ENCODE measurements at places on chromosomes 6 and 20.

GRCh38 chr6:110874880-110875547 lies 429 bp downstream of the AMD1 start:
- no peak for DNase-seq

DNA sequence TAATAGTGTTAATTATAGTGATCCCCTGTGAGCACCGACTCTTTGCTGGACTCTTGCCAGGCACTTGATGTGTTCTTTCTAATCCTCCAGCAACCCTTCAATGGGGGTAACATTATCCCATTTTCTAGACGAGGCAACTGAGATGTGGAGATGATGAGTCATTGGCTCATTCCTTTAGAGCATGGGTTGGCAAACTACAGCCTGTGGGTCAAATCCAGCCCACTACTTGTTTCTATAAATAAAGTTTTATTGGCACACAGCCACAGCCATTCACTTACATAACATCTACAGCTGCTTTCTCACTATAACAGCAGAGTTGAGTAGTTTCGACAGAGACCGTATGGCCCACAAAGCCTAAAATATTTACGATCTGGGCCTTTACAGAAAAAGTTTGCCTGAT lies 249.5 kb upstream of the KCNG1 start:
- no peak for DNase-seq

- DNase-seq = no peak
Observed at GRCh38 chr6:107110200-107110599, 5.1 kb downstream of the BEND3 start.

DNA sequence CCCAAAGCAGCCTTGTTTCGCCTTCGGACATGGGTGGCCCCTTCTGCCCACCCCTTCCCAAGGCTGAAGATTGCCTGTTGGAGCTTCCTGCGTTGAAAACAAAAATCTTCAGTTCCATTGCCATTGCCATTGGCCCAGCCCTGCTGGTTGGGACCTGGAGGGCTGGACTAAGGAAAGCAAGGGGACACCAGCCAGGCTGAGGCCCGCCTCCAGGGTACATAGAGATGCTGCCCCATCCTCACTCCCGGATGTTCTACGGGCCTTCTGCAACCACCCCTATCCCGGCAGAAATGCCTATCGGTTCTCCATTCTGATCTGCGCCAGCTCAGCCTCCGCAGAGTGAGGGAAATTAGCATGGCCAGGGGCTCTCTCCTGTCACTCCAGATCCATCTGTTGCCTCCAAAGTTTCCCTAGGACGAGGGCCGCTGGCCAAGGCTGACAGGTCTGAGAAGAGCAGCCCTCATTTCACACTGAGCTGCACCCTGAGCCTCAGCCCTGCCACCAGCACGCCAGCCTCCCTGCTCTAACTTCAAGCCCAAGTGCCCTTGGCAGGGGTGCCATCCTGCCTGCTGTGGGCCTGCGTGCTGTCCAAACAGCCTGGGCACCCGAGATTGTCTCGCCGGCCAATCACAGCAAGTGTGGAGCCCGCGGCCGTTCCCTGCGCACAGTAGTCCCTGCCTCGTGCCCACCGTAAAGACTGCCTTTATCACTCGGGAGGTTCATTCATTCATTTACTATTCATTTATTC lies 13.4 kb upstream of the STX16 start:
- DNase-seq = no peak

- DNase-seq = no peak
Observed at GRCh38 chr20:11993886-11994461, 76.3 kb downstream of the BTBD3 start.

- no peak for DNase-seq
Observed at GRCh38 chr6:72217626-72218025, 331.3 kb downstream of the RIMS1 start.

- no peak for DNase-seq
Observed at GRCh38 chr20:35257175-35257909, 20.6 kb downstream of the MMP24OS start.

GRCh38 chr6:100724222-100724621 lies 156.9 kb downstream of the ASCC3 start:
- no peak for DNase-seq

DNA sequence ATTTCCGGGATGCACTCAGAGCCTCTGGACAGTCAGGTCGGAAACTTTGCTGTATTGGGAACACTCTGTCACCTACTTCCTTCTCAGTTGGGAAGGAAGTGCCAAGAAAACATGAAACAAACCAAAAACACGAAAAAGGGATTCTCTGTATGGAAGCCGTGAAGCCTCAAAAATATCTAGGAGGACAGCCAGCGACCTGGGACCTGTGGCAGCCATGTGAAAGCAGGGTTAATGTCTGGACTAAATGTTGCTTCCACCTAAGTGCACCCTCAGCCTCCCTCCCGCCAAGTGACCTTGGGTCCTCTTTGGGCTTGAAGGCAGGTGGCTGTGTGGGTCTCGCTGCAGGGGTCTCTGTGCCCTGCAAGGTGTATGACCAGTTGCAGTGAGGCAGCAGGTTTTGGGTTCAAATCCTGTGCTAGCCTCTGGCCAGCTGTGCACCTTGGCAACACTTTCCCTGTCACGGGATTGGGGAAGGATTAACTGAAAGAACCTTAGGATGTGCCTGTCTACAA lies 851 bp downstream of the MAVS start:
- DNase-seq = no peak

DNA sequence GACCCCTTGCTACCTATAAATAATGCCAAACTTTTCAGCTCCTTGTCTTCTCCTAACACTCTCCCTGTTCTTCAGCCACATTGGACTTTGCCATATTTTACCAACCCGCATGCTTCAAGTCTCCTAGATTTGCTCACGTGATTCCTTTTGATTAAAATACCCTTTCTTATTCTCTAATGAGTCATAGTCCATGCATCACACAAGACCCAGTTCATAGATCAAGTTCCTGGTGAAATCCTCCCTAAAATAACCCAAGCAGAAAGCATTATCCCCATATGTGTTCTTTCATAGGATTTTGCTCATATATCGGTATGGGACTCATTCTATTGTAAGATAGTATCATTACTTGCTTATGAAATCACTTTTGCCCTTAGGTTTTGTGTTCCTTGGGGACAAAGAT lies 108.9 kb upstream of the STXBP5 start:
- no peak for DNase-seq

DNA sequence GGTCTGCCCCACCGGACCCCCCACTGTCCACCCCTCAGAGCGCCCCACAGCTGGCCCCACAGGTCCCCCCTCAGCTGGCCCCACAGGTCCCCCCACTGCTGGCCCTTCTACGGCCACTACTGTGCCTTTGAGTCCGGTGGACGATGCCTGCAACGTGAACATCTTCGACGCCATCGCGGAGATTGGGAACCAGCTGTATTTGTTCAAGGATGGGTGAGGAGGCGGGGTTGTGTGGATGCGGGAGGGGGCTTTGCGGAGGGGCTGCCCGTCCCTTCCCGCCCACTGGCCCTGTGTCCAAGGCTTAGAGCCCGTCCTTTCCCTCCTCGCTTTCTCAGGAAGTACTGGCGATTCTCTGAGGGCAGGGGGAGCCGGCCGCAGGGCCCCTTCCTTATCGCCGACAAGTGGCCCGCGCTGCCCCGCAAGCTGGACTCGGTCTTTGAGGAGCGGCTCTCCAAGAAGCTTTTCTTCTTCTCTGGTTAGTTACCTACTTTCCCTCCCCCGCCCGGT lies 4.7 kb downstream of the MMP9 start:
- DNase-seq = no peak

GRCh38 chr20:50725724-50726005 lies 5.7 kb upstream of the PARD6B start:
- DNase-seq = no peak

GRCh38 chr20:36967636-36968035 lies 16.1 kb upstream of the SAMHD1 start:
- no peak for DNase-seq

DNA sequence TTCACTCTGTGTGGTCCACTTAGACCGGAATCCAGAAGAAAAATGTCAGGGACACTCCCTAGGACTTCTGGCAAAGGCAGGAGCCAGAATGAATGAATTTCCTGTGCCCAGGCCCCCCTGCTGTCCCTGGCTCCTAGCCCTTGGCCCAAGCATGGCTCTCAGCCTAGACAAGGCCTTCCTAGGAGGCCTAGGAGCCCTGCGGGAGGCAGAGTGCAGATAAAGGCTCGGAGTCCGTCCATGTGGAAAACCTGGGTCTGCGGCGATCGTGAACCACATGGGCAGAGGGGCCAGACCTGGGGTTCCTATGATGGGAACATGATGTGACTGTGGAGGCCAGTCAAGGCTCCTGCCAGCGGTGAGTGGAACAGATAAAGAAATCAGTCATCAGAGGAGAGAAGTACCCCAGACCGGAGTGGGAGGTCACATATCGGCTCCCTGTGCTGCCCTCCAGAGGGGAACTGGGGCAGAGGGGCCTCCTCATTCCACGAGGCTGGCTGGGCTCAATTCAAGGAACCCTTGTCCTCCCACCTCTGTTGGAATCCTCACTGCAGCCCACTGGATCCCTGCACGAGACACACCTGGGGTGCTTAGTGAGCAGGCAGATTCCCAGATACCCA lies 5.9 kb upstream of the VSTM2L start:
- no peak for DNase-seq

DNA sequence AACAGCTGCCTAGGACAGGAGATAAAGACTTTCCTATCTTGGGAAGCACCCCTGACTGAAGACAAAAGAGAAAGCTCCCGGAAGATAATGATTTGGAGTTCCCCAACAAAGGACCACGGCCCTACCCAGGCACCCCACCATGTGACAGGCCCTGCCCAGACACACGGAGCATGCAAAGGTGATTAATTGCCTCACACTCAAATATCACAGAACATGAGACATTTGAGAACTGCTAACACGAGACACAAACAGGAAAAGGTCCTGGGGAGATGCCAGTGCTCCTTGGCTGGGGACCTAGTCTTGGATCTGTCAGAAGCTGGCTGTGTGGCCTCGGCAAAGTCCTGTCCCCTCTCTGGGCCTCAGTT lies 82.5 kb upstream of the PTPN1 start:
- DNase-seq = no peak

- no peak for DNase-seq
Observed at GRCh38 chr6:15351631-15352030, 105.8 kb downstream of the JARID2 start.

DNA sequence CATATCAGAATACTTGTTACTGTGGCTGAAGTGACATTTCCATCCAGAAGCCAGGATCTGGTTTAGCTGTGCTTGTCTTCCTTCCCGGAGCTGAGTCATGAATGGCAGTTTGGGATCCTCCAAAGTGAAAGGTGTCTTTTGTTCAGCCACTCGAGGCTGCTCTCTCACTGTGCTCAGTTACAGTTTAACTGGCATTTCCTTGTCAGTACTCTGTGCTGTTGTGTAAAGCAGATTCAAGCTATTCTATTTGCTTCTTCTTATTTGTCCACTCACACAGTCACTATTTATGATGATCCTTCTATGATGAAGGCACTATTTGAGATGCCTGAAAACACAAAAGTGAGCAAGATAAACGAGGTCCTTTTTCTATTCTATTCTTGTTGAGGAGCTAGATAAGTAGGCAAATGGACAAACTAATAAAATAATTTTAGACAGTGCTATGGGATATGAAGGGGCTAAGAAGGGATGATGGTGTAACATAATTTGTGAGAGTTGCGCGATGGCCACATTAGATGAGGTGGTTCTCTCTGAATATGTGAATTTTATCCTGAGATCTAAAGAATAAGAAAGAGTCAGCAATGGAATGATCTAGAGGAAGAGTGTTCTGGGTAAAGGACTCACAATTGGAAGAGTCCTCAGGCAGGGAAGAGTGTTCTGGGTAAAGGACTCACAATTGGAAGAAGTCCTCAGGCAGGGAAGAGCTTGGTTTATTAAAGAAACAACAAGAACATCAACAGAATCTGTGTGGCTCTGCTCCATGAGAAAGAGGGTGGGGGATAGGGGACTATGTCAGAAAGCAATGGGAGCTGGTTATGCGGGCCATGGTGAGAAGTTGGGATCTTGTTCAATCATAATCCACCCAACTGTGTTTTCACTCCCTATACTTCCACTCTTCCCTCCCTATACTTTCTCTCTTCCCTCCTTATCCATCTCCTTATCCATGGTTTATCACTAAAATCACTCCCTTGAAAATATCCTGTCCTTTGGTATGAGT lies 40.1 kb downstream of the CYP24A1 start:
- no peak for DNase-seq

GRCh38 chr6:70162972-70163371 lies 139.9 kb downstream of the COL9A1 start:
- no peak for DNase-seq

GRCh38 chr6:170545405-170545804 lies 7.7 kb downstream of the PSMB1 start:
- DNase-seq = no peak

DNA sequence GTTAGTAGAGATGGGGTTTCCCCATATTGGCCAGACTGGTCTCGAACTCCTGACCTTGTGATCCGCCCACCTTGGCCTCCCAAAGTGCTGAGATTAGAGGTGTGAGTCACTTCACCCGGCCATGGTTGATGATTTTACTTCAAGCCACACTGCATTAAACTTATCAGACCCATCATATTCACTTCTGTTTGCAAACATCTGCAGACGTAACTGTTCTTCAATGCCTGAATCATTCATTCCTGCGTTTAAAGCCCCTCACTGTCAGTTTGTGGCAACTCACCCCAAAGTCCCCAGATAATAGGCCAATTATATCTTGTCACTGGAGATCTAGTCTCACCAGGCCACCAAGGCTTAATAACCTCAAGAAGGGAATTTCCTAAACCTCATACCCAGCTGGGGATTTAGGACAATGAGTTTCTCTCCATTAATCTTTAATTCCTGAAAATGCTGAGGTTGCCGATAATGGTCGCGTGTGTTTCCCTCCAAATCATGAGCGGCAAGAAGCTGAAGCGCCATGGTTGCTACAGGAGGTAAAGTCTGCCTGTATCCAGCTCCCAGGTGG lies 229.6 kb downstream of the LY86 start:
- no peak for DNase-seq

All from cortex of kidney (tissue), 1 donor.